ENCODE measurements at places on chromosomes 3 and 15.

DNA sequence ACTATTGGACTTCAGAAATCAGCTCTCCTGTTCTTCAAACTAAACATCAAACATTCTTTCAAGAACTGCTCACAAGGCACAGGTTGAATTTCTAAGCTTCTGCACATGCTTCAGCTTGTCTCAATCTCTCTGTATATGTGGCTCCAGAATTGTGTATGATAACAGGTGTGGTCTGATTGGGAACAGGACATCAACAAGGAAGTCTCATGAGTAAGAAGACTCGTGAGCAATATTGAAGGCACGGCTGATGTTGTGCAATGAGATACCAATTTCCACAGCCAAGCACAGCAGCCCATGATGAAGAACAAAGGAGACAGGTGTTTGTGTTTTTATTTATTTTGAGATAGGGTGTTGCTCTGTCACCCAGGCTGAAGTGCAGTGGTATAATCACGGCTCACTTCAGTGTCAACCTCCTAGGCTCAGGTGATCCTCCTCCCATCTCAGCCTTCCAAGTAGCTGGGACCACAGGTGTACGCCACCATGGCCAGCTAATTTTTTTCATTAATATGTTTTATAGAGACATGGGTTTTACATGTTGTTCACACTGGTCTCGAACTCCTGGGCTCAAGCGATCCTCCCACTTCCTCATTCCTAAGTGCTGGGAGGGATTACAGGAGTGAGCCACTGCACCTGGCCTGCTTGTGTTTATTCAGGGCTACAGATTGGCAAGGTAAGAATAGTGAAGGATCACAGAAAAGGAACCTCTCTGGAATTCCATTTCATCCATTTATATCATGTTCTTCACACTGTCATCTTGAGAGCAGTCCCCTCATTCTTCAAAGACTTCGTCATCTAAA lies 32.2 kb upstream of the ABHD17C start:
- DNase-seq, result no peak

DNA sequence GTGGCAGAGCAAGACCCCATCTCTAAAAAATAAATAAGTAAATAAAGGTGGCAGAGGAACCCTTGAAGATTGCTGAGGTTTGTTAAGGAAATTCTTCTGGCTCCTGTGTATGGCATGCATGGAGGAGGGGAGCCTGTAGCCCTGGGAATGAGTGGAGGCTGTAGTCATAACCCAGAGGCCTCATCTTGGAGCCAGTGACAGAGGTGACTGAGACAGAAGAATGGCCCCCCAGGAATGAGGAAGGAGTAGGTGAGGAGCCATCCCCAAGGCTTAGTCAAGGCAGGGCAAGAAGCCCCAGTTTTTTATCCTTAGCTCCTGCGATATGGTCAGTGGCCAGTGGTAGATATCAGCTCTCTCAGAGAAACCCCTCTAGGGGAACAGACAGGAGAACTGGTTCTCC lies 46.5 kb downstream of the BSN start:
- DNase-seq, result no peak

DNA sequence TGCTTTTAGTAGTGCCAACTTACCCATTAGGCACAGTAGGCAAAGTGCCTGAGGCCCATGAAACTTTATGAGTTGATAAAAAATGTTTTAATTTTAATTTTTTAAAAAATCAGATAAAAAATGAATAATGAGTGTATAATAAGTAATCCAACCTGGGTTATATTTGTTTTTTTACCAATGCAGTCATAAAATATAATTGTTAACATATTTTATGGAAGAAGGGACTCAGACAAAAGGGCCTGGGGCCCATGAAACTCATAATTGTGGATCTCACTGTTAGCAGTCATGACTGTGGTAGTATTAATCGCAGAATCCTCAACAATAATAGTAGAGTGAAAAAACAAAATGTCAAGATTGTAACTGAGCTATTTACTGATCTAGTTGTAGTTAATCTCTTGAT lies 16.8 kb upstream of the TNFSF10 start:
- DNase-seq, result no peak

DNA sequence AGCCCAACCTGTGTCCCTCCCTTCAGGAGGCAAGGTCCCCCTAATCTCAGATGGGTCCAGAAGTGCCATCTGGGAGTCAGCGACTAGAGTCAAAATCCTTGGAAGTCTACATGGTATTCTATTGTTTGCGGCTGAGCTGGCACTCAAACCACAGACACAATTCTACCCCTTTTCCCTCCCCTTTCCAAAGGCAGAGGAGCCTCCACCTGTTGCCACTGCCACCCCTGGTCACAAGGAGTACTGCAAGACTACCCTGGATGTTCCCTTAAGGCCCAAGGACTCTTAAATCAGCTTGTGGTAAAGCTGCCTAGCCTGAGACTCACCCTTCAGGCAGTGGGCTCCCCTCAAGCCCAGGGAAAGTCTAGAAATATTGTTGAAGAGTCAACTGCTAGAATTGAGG lies 4.3 kb upstream of the OR5H6 start:
- DNase-seq, result no peak

- DNase-seq, result no peak
Observed at GRCh38 chr3:185290266-185290665, 36.4 kb upstream of the EHHADH start.

DNA sequence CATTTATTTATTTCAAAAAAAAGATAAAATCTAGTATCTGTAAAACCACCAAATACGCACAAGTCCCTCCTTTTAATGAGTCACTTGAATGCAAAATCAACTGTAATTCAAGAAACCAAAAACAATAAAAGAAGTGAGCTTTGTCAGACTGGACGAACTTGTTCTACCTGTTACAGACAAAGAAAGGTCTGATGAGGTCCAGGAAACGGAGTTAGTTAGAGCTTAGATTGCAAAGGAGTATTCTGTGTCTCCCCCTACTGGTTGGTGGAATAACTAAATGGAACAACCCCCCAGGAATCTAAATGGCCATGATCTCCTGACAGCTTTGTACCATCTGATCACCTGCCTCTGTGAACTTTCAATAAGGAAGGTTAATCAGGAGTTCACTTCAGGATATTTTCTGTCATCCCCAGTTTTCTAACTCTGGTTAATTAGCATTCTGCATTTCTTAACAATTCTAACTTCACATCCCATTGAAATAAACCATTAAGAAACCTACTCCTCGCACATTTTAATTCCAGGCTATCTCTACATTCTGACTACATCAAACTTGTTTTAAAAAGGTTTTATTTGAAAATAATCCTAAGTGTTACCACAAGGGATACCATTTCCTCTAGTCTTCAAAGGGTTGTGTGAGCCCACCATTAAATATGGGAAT lies 333.0 kb upstream of the SATB1 start:
- DNase-seq, result no peak

GRCh38 chr15:76752549-76752948 lies 152.6 kb downstream of the SCAPER start:
- no peak for DNase-seq

DNA sequence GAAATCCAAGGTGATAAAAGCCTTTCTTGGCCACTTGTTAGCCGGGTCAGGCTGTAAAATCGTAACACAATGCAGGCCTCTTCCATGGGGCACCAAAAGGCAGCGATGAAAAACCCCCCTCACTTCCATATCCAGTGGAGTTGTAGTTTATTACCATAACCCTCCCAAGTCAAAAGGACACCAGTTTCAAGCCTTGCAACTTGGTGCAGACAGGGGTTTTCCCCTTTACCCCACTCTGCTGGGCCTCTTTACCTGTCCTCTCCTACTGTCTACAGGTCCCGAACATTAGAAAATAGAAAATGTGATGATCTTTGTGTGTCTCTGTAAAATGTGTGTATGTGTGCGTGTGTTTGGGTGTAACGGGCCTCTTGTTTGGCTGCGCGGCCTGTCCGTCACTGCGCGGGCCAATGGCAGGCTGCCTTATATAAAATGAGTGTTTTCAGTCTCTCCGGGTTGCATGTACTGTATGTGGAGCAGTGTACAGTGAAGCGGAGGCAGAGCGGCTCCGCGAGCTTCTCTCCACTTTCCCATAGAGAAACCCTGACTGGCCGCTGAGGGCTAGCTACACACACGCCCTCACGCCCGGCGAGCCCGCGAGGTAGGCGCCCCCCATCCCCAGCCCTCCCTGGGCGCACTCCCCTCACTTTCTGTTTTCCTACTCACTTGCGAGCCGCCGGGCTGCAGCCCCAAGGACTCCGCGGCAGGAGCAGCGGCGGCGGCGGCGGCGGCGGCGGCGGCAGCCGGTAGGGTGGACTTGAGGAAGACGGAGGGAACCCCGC lies at the start of gene BBX:
TSS of gene BBX (plus strand) at position 453 of the 779 bp plus-strand sequence. CDS start 187,499 bp downstream, outside the sequence.
- peak; percentile 87 for DNase-seq

DNA sequence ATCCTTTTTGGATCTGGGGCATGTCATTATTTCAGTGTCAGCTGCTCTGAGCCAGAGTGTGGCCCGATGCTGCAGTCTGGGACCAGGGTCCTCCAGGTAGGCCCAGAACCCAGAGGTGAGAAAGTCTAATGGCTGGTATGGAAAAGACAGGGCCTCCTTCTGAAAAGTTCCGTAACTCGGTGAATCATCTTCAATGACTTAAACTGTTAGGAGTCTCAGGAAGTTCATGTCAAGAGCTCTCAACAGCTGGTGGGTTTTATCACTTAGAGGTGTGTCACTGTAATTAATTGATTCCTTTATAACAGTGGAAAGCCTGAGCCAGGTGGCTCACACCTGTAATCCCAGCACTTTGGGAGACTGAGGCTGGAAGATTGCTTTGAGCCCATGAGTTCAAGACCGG lies 28.5 kb upstream of the PDE8A start:
- DNase-seq, result no peak

GRCh38 chr15:95659656-95660055 lies 670.8 kb upstream of the NR2F2 start:
- no peak for DNase-seq

- no peak for DNase-seq
Observed at GRCh38 chr3:19363071-19363470, 214.8 kb downstream of the KCNH8 start.

DNA sequence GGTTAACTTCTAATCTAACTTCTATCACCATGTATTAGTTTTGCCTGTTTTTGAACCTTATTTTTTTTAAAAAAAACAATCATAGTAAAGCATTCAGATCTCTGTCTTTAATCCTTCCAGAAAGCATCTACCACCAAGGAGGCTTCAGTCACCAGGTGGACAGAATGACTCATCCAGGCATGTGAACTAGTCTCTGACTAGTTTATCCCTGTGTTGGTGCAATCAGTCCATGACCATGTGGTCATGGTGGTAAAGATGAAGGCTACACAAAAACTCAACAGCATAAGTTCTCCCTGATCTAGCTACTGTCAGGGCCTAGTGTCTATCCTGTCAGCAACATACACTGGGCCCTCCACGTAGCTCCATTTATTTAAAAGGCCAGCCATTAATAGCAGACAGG lies 750.6 kb downstream of the AGBL1 start:
- no peak for DNase-seq

GRCh38 chr15:98800437-98801233 lies 152.3 kb downstream of the IGF1R start:
- peak; percentile 33 for DNase-seq

- DNase-seq, result no peak
Observed at GRCh38 chr3:137062250-137062649, 104.5 kb downstream of the IL20RB start.

DNA sequence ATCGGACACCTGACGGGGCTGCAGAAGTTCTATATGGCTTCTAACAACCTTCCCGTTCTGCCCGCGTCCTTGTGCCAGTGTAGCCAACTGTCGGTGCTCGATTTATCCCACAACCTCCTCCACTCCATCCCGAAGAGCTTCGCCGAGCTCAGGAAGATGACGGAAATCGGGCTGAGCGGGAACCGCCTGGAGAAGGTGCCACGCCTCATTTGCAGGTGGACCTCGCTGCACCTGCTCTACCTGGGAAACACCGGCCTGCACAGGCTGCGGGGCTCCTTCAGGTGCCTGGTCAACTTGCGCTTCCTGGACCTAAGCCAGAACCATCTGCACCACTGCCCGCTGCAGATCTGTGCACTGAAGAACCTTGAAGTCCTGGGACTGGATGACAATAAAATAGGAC lies 9.8 kb upstream of the LRRC34 start:
- no peak for DNase-seq

- no peak for DNase-seq
Observed at GRCh38 chr15:65783872-65784271, 8.2 kb downstream of the DENND4A start.

DNA sequence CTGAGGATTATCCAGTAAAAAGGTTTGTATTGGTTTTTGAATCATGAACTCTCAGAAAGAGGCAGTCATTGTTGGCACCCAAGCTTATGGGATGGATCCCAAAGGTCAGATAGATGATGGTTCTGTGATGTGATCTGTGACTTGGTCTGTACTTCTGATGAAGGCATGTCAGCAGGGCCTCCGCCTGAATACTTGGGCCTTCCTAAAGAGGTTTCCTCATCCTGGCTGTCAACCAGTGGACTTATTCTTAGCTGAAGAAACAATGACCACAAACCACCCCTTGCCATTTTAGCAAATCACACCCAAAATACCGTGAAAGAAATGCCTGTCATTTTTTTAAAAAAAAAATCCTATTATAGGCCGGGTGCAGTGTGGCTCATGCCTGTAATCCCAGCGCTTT lies 48.2 kb upstream of the SLC9A9 start:
- no peak for DNase-seq

DNA sequence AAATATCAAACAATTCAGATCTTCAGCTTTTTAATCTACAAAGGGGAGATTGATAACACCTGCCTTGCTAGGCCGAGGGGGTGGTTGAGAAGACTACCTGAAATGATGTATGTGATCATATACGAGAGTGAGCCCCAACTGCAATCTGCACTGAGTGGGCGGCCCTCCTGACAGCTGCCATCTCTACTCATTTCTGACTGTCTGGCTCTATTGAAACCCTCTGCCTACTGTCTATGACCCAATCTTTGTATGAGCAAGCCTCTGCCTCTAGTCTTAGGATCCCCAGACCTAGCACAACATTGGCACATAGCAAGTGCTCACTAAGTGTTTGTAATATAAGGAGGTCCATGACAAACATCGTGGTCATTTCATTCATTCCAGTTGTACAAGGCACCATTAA lies 144.4 kb upstream of the NR2F2 start:
- DNase-seq, result no peak

GRCh38 chr15:40307421-40308211 lies at the start of gene PLCB2:
Gene PLCB2, minus strand, starts transcription at chr15:40307935. Its CDS starts 263 bp downstream, at chr15:40307672.
- no peak for DNase-seq

GRCh38 chr15:40085266-40085665 lies 23.4 kb downstream of the BMF start:
- no peak for DNase-seq

DNA sequence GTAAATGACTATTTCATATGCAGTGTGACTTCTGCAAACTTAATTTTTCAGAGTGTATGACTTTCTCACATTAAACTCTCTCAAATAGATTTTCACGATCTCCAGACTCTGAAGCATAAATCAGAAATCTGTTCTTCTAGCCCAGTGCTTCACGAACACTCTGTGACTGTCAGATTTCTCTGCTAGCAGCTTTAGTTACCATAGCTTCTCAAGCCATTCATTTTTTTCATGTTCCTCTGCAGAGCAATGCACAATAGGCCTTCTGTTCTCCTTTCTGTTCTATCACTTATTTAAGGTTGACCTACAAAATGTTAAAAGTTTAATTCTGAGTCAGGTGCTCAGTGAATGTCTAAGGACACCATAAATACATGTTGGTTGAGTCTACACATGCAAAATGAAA lies 1102.2 kb downstream of the TUSC7 start:
- no peak for DNase-seq

- no peak for DNase-seq
Observed at GRCh38 chr15:74193299-74193718, 9.3 kb downstream of the STRA6 start.

- DNase-seq, result no peak
Observed at GRCh38 chr3:124770336-124771082, 40.3 kb downstream of the UMPS start.

All from NCI-H1930 (cell line).